Amygdala (tissue), 56 donors: ENCODE measurements at places on chromosomes 16 and 17.

GRCh38 chr17:1834380-1835149 is 4.8 kb downstream of the RPA1 start:
- DNase-seq: no peak

DNA sequence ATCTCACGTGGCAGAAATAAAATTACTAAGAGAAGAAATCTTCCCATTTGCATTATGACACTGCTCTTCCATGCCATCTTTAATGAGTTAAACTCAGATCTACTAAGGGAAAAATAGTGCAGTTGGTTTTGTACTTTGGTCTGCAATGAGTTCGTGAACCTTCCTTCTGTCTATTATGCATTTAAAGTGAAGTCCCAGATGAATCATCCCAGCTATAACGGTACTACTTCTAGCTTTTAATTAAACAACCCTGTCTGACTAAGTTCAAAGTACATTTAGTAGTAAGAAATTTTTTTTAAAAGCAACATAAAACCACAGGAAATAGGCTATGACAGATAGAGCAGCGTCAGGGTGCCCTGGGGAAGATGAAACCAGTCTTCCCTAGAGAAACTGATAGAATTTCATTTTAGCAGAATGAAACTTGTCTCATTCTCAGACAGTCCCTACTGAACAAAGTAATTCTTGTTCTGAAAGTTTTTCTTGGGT is 1.8 kb downstream of the TMIGD1 start:
- DNase-seq: no peak

DNA sequence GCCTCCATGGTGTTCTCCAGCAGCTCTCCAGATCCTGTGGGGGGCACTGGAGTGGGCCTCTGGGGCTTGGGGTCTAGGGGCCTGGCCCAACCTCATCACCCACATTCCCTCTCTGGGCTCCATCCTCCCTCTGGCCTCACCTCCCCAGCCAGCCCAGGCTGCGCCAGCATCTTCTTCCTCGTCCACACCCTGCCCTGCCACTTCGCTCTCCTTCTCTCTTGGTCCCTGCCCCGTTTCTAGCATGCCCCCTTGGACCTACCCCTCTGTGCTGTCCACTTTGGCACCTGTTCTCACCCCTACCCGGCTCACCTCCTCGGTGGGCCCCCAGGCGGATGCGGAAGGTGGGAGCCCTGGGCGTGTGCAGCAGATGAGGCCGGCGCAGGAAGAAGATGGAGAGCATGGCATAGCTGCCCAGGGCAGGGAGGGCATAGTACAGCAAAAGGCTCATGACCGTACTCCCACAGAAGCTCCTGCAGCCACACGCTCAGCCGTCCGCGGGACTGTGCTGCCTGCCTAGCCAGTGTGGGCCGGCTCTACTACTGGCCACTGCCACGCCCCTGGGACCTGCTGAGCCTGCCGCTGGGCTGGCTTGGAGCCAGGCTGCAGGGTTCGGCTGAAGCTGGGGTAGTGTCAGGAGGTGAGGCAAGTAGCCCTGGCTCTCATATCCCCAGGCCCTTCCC is at the start of gene GDPD3:
GDPD3 (minus strand) TSS at position 507 of the 680 bp plus-strand sequence; CDS start at position 448, 59 bp downstream.
- no peak for DNase-seq

- peak; percentile 77 for DNase-seq
These were observed 17.5 kb upstream of the MTMR4 start for GRCh38 chr17:58531661-58532554.

DNA sequence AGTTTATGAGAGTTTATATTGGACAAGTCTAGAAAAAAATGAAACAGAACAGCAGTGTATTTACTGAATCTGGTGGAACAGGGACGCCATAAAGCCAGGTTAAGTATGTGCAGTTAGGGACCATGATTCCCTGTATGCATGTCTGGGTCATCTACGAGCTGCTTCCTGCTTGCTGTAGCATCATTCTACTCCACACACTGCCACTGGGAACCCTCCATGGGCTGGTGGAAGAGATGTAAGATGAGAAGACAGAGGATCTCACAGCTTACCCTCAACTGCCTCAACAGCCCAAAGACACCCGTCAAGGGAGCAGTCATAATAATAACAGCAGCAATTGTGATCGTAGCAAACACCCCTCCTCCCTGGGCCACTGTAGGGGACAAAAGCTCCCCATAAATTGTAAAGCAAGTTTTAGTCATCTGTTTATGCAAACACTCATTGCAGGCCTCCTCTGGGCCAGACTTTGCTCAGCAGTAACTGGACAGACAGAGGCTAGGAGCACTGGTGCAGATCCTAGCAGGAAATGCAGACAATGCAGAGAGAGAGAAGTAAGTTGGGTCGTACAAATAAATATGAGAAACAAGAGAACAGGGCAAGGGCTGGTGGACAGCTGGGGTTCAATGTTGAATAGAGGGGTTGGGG is 188.0 kb downstream of the SOX9 start:
- DNase-seq: no peak

GRCh38 chr16:56988161-56988947 is 1.0 kb upstream of the NLRC5 start:
- DNase-seq: no peak

- no peak for DNase-seq
These were observed 13.3 kb downstream of the GSE1 start for GRCh38 chr16:85626191-85626981.

DNA sequence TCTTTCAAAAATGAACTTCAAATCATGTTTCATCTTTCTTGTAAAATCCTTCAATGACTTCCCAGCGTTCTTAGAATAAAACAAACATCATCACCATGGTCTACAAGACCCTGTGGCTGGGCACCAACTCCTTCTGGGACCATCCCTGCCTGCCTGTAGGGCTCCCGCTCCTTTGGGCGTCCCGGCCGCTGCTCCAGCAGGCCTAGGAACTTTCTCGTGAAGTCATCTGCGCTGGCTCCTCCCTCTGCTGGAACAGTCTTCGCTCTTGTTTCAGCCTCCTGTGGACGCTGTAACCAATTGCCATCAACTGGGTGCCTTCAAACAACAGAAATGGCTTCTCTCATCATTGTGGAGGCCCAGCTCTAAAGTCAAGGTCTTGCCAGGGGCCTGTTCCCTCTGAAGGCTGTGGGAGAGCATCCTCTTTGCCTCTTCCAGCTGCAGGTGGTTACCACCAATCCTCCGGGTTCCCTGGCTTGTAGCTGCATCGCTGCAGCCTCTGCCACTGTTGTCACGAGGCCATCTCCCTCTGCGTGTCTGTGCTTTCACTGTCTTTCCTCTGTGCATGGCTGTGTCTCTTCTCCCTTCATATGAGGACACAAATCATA is 185.5 kb upstream of the SDK2 start:
- no peak for DNase-seq

GRCh38 chr17:76986365-76986764 is 118.2 kb downstream of the MGAT5B start:
- no peak for DNase-seq

GRCh38 chr16:68444056-68444657 is 4.2 kb downstream of the SMPD3 start:
- DNase-seq: no peak

DNA sequence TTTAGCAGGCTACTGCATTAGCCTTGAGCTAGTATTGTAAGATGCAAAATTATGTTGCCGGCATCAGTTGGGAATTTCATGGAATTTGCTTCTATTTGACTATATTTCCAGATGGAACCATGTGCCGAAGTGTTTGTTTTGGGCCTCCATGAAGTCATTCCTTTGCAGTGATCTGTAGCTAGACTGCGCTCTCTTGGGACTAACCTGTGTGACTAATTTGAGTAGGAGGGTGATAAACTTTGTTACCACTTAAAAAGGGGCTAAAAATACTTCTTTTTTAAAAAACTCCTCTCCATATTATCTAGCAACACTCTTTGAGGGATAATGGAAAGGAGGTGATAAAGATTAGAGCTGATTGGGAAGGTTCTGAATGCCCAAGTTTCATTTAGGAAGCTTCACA is 166.8 kb upstream of the TBX2 start:
- no peak for DNase-seq

DNA sequence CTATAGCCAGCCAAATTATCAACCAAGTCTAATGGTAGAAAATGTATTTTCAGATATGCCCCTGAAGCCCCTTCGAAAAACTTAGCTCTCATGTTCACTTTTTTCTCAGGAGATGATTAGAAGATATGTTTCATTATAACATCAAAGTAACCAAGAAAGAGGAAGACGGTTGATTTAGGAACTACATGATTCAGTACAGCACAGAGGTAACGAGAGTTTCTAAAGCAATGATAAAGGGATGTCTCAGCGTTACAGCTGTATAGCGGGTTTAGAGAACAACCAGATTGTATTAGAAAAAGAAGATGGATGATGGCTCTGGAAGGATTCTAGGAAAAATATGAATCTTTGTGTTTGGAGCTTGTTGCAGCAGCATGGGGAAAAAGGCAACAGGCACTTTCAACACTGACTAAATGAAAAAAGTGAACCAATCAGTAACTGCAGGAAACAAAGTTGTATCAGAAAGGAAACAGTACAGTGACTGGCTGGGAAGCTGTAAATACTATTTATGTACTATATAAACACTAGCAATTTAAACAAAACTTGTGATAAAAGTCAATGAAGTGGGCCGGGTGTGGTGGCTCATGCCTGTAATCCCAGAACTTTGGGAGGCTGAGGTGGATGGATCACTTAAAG is 21.5 kb downstream of the MBTD1 start:
- DNase-seq: no peak

DNA sequence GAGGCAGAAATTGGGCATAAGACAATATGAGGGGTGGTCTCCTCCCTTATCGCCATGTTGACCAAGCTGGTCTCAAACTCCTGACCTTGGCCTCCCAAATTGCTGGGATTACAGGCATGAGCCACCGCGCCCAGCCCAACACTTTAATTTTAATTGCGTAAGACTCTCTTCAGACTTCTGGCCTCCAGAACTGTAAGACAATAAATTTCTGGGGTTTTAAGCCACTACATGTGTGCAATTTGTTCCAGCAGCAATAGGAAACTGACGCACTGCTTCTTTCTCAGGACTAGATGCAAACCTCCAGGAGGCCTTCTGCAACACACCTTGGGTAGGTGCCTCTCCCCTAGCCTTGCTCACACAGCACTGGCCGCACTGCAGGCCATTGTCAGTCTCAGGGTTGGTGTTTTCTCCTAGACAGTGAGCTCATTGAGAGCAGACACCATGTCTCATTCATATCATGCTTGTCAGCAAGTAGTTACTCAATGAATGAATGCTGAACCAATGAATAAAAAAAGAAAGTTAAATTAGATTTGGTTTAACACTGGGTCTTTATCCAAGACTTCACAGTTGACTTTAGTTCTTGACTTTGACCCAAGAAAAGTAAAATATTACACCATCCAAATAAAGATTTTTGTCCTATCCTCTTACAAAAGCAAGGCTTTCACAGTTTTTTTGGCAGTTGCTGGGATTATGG is 5.5 kb upstream of the ACSF2 start:
- no peak for DNase-seq

DNA sequence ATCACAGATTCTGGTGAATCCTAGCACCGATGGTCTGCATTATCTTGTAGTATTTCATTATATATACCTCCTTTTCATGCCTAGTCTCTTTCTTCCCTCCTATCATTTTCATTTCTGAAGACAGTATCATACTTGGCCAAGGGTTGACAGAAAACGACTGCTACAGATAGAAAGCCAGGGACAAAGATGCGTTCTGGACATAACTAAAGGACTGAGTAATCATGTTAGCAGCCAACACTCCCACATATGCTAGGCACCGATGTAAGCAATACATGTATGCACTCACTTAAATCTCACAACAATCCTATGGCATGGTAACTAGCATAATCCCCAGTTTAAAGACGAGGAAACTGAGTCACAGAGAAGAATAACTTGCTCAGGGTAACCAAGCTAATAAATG is 22.9 kb downstream of the RDM1 start:
- no peak for DNase-seq

DNA sequence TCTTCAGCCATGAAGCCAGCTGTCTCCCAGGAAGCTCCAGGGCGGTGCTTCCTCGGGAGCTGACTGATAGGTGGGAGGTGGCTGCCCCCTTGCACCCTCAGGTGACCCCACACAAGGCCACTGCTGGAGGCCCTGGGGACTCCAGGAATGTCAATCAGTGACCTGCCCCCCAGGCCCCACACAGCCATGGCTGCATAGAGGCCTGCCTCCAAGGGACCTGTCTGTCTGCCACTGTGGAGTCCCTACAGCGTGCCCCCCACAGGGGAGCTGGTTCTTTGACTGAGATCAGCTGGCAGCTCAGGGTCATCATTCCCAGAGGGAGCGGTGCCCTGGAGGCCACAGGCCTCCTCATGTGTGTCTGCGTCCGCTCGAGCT is 14.1 kb downstream of the STH start:
- DNase-seq: no peak

GRCh38 chr16:85836706-85837582 is 37.4 kb downstream of the COX4I1 start:
- DNase-seq: no peak
